ENCODE measurements at places on chromosomes 7 and 10.
A peak's percentile ranks its signal among the peaks of the same experiment; 100 is the strongest.

- no peak for DNase-seq
These were observed 14.3 kb downstream of the PRTFDC1 start for GRCh38 chr10:24938076-24938475.

DNA sequence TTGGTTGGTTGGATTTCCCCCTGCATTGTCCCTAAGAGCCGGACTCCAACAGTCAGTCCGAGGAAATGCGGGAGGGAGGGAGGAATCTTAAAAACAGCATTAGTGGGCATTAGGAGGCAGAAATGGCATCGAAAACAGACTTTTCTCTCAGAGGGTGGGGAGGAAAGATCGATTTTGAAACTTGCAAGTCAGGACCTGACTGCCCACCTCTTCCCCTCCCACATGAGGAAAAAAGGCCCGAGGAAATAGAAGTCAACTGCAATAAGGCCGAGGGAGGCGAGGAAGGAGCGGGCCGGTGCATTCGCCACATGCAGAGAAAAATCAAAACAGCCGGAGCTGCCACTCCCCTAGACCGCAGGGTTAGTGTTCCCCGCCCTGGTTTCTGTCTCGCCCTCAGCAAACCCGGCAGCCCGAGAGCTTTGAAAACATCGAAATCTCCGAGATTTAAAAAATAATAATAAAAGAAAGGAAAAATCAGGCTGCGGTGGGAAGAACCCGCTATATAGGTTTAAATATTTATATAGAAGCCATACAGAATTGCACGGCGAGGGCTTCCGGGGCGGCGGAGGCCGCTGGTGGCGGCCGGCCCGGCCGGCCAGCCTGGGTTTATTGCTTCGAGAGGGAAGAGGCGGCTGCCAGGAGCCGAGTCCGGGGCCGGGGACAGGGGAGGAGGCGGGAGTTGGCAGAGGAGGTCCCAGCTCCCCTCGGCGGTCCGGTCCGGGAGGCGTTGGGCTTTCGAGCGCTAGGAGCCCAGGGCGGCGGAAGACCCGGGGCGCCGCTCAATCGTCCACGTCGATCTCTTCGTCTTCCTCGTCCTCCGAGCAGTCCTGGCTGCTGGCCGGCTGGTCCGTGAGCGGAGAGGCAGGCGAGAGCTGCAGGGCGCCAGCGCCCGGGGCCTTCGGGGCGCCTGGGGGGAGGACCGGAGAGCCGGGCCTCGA is 2.5 kb downstream of the LBX1 start:
- DNase-seq, result no peak

DNA sequence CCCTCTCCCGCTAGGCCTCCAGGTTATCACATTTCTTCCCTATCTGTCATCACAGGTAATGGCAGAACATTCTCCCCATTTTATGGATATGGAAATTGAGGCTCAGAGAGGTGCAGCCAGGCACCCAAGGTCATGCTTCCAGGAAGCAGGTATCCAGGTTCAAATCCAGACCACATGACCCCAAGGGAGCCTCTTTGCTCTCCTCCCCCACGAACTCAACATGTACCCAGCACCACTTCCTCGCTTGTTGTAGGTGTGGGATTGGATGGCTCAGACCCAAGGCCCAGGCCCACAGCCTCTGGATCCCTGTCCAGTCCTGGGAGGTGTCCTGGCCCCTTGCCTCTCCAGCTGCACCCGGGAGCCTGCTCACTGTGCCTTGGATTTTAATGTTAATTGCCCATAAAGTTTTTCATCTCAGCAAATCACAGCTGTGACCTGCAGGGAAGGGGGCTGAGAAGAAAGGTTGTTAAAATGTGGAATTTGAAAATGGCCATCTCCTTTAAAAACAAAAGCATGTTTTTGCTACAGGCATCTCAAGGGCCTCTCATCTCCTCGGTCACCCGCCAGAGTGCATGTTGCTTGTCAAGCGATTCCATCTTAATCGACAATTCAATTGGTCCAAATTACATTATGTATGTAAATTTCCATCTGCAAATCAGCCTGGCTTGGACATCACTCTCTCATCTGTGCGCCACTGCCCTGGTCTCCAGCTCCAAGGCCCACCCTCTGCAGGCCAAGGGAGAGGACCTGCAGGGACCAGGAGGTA is 205.4 kb upstream of the ZMIZ1 start:
- DNase-seq, result no peak

DNA sequence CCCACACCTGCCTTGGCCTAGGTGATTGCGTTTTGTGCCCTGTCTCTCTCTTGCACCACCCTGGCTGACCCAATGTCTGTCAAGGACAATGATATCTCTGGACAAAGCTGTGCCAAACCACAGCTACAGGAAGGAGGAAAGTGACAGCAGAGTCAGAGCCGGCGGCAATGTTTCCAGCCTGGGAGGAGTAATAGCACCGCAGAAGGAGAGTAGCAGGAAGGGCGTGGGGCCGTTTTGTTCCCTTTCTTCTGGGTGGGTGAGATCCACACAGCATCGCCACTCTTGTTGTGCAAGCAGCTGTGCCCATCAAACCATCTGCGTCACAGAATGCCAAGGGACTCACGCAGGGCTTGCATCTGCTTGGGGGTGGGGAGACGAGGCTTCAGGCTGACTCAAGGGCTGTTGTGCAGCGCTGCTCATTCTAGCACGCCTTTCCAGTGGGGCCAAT is 341.6 kb upstream of the AUTS2 start:
- peak; percentile 14 for DNase-seq

DNA sequence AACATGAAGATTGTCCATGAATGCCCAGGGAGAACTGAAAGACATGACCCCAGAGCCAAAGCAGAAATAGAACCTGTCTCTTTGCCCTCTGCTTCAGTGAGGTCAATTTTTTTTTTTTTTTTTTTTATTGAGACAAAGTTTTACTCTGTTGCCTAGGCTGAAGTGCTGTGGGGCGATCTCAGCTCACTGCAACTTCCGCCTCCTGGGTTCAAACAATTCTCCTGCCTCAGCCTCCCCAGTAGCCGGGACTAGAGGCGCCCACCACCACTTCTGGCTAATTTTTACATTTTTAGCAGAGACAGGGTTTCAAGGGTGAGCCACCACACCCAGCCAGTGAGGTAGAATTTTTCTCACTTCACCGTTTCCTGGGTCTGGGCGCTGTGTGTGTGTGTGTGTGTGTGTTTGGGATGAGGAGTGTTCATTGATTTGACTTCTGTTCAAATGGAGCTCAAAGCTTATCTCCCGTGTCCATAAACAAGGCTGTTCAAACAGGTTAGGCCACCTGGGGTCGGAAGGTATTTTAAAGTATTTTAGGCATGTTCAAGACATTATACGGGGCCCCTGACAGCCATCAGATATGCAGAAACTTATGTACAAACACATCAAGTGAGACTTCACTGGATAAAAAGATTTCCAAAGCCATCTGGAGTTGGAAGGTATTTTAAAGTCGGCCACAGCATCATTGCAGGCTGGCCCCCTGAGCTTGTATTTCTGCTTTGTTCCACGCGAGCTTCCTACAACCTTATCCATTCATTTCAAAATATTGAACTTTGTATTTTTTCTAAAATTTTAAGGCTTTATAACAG is 93.8 kb downstream of the MAP3K8 start:
- no peak for DNase-seq

DNA sequence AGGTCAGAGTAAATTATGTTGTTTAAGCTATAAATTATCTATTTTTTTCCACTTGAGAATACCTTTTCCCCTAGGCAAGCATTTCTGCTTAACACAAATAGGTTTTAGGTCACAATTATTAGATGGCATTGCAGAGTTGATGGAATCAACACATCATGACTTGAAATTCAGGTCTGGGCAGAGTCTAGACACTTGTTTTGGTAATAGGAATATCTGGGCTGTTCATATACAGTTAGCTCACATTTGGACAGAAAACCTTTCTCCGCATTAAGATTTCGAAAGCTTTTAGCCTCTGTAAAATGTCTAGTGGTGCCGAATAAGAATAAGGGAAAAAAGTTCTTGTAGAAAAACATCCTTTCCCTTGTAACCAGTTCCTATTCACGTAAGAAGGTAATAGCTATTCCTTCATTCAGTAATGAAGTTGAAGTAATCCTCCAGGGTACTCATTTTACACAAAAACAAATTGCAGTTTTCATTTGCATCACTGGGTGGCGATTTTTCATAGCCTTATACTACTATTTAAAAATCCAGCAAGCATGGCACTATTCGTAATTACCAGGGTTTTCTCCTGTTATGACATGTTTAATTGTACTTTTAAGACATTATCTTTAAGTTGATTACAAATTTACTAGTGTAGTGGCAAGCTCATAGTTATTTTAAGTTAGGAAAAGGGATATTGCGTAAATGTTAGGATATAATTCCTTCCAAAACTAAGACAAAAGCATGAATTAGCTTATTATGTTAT is 37.0 kb downstream of the RPA3 start:
- DNase-seq, result no peak

DNA sequence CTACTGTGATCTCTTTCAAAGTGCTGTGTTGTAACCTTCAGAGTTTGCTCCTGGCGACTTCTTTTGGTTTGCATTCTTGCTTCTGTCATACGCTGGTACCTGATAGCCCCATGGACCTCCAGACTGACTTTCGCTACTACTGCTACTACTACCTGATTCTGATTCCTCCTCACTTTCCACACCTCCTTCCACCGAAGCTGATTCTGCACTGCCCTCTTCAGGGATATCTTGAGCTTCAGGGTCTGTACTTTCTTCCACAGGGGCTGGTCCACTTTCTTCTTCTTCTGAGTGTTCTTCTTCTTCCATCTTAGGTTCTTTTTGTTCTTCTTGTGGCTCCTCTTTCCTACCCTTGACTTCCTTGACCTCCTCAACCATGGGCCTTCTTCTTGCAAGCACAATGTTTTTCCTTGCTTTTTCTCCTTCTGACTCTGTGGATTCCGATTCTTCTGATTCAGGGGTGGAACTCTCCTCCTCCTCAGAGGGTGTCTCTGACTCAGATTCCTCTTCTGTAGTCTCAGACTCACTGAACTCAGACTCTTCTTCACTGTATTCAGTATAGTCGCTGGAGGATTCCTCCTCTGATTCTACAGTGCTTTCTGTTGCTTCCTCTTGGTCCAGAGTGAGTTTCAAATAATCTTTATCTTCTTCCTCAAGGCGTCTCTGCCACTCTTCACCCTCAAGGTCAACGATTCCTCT is 992.2 kb downstream of the PCDH15 start:
- DNase-seq, result no peak

DNA sequence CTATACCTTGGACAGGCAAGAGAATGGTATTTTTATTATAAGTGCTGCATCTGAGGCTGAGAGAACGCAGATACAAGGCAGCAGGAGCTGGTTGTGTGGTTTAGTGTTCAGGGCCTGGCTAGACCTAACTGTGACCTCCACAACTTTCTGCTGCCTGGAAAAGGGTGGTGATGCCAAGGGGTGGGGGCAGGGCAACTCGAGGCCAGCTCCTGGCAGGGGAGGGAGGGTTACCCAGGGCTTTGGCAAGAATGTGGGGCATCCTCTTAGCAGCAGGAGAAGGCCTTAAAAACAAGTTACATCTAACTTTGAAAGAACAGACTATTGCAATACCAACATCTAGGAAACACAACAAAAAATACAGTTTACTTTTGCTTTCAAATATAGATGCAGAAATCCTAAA is 13.0 kb downstream of the MXI1 start:
- no peak for DNase-seq

GRCh38 chr7:7688956-7689355 is 29.5 kb downstream of the RPA3 start:
- DNase-seq, result no peak

- DNase-seq, result peak; percentile 22
These were observed 884 bp downstream of the ICA1 start for GRCh38 chr7:8260871-8261694.

DNA sequence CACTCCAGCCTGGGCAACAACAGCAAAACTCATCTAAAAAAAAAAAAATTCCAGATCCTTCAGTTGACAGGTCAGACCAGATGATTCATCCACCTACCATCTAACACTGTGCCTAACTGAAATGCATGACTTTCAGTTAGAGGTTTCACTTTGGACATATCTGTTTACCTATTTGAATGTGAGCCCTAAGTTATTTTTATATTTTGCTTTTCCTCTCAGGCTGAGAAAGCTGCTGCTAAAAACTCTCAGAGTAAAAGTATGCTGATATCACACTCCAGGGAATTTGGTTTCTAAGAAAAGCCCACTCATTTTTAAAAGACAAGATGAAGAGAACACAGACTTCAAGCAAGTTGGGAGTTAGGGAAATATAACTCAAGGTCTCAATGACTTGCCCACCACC is 126.0 kb downstream of the SGMS1 start:
- DNase-seq, result no peak

GRCh38 chr7:128210590-128211570 is 30.2 kb upstream of the LEP start:
- DNase-seq, result no peak

DNA sequence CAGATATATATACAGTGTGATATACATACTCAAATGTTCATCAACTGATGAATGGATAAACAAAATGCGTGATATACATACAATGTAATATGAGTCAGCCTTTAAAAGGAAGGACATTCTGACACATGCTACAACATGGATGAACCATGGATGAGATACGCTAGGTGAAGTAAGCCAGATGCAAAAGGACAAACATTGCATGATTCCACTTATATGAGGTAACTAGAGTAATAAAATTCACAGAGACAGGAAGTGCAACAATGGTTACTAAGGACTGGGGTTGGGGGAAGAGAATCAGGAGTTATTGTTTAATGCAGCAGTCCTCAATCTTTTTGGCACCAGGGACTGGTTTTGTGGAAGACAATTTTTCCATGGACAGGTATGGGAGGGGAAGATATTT is 47.3 kb upstream of the PIK3AP1 start:
- DNase-seq, result no peak

- DNase-seq, result no peak
These were observed 14.4 kb upstream of the RBM20 start for GRCh38 chr10:110629680-110630191.

DNA sequence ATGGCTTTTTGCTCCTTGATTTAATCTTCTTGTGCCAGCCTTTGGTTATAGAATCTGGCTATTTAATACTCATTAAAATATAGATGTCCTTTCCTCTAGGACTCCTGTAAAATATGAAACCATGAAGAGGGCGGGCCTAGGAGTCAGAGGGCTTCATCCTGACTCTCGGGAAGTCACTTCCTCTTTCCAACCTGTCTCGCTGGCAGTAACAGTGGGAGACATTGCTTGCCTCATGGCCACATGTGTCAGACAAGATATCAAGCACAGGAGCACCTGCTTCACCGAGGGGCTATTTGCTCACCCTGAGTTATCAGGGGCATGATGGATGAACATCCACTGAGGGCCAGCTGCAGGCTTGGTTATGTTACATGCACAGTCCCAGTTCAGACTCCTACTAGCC is 31.0 kb downstream of the SLIT1 start:
- DNase-seq, result no peak

All from uterus (tissue), 4 donors.